CD8-positive, alpha-beta T cell (primary cell): ENCODE measurements at places on chromosomes 12 and 14.

GRCh38 chr12:10354502-10354901 is 35.3 kb downstream of the KLRK1 start:
- DNase-seq: no peak

- no peak for DNase-seq
These were observed 21.4 kb downstream of the CLSTN3 start for GRCh38 chr12:7151532-7151931.

DNA sequence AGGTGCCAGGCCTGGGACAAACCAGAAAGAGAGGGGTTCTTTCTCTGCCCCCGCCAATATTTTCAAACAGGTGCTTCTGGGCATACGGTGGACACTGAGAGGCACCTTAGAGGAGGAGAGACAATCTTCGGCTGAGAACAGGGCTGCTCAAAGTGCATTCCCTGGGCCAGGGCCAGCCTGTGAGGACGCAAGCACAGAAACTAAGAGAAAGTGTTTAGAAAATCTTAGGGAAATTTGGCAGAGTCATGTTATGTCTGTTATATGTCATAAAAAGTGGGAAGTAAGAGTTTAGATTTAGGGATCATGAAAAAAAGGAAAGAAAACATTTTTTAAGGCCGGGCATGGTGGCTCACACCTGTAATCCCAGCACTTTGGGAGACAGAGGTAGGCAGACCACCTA is 83.7 kb downstream of the VWF start:
- no peak for DNase-seq

DNA sequence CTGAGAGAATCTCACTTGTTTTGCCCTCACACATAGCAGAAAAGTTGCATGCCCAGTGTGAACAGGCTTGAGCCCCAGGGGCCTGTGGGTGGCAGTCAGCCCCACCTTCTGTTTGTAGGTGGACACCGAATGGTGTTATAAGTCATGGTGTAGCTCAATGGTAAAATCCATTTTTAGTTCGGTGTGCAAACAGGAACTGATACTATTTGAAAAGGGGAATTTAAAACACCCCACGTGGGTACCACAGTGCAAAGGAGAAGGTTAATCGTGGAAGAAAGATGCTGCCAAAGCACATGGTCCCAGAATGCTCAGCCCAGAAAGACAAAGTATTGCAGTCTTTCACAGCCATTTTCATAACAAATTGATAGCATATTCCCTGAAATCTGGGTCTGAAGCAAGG is 71.8 kb upstream of the GZMB start:
- no peak for DNase-seq

DNA sequence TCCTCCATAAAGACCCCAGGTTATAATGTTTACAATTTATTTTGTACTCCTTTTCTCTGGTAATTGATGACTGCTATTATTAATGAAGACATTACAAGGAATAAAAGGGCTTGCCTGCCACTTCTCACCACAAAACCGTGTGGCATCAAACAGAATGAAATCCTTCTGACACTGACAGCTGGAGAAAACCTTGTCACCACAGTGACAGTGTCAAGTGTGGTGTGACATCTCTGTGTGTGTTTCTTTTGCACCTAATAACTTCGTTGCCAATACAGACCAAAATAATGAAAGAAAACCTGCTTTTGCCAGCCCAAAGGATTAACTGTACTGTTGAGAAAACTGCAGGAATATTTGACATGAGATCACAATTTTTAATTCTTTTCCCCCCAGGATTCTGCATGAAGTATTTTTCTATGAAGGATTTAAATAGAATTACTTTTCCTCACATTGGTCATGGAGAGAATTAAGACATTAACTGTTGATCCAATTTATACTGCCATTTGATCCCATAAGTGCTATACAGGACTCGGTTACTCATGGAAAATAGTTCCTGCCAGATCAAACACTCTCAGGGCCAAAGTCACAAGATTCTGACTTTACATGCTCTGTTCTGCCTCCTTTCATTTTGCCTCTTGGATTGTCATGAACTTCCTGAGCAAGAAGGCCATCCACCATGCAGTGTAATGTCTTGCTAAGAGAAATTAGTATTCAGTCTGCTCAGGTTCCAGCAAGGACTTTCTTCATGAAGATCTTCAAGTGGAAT is 60.4 kb upstream of the IFNG-AS1 start:
- DNase-seq: no peak

GRCh38 chr12:52331833-52332232 is 10.6 kb upstream of the KRT83 start:
- DNase-seq: no peak

DNA sequence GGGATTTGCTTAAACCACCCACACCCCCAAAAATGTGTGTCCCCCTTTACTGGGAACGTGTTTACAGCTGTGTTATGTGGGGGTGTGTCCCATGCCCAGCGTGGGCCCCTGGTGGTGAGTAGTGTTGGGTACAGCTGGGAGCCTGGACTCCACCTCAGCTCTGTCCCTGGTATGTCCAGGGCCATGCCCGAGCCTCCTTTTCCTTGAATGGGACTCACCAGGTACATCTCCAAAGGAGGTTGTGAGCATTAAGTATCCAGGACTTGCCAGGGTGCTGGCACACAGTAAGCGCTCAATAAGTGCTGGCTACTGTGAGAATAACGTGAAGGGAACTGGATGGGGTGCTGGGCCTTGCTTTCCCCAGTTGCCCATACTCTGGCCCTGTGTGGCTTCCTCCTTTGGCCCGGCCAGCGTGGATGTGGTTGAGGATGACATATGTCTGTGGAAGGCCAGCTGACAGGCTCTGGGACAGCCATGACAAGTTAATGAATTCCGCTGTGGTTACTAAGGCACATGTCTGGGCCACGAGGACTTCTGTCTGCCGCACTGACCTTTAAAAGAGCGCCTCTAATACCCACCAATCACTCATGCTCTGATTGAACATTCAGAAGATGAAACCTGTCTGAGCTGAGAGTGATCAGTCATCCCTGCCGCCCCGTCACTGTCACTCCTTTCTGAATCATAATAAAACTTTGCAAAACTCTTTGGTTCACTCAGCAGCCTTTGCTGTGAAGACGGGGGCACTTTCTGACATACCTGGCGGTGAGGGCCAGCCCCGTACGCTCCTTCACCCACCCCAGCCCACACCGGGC is 74.7 kb downstream of the DIO3 start:
- DNase-seq: no peak

GRCh38 chr14:59252772-59253500 is 64.5 kb downstream of the DAAM1 start:
- no peak for DNase-seq

DNA sequence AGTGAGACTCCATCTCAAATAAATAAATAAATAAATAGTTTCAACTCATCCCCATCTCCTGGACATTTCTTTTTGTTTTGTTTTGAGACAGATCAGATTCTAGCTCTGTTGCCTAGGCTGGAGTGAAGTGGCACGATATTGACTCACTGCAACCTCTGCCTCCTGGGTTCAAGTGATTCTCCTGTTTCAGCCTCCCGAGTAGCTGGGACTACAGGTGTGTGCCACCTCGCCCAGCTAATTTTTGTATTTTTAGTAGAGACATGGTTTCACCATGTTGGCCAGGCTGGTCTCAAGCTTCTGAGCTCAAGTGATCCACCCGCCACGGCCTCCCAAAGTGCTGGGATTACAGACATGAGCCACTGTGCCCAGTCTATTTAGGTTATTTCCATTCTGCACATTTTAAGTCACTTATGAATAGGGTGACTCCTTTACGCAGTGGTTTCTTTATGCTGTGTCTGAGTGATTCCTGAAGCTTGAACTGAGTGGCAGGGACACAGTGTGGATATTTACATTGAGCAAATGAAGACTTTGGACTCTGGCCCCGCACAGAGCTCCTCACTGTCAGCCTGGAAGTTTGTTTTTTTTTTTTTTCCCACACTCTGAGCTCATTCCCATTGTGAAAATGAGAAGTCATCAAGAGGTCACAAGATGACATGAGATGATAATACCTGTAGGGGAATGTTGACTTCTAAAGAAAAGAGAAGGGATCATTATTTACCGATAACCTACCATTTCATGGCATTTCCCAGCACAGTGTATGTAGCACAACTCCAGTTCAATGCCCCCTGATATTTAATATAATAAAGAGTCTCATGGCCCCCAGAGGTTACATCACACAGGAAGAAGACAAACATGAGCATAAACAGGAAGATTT is 72.6 kb downstream of the TBX3 start:
- no peak for DNase-seq

DNA sequence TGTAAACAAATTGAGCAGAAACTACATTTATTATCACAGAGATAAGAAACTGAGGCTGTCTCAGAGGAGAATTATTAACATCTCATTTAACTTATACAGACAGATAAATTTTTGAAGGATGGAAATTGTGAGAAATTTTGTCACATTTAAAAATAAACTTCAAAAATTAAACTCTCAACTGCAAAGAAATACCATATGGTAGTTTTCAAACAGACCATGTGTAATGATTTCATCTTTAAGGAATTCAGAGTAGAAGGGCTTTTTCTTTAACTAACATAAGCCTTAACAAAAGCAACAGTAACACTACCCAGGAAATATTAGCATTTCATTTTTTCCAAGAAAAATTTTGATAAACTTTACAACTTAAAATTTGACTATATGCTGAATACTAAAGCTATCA is 26.6 kb downstream of the NUP37 start:
- no peak for DNase-seq

DNA sequence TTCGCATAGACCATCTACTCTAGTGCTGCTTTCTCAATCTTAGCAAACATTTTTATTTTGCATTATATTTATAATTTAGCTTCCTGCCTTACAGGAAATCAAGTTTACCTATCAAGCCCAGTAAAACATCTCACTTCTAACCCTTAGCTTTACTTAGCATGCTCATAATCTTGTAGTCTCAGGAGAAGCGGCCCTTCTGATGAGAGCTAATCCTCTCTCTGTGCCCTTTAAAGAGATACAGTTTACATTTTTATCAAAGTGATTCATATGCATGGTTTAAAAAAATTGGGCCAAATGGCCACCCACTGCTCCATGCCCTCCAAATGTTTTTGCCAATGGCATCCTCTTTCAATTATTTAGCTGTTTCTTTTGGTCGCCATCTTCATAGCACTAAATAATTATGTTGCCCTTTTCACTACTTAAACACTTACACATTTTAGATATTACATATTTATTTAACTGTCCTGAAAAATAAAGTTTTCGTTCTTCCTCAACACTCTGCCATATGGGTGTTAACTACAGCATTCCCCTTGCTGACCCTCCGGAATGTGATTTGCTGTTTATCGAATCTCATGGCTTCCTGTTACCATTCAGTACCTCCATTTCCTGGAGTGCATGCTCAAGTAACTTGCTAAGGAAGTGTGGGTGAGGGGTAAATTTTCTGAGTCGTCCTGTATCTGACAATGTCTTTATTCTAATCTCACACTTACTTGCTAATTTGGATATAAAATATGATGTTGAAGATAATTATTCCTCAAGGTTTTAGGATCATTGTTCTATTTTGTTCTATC is 29.3 kb downstream of the YLPM1 start:
- no peak for DNase-seq
